PC-3 (cell line): ENCODE measurements at places on chromosomes 6 and 20.

GRCh38 chr6:135905604-135906300 is 54.3 kb downstream of the PDE7B start:
- DNase-seq: no peak

DNA sequence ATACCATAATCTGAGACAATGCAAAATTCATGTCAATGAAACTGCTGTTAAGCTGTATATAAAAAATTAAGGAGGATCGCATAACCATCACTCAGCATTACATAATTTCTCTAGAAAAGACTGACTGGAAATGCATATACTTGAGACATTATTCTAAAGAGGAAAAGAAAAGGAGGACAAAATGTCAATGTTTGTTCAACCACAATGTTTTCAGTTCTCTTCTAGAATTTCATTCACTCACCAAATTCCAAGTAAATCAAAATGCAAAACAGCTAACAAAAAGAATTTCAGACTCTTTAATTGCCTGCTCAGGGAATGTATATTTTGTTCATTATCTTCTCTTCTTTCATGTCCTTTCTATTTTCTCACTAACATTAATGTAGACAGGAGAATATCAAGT is 106.2 kb upstream of the CCDC28A start:
- no peak for DNase-seq

DNA sequence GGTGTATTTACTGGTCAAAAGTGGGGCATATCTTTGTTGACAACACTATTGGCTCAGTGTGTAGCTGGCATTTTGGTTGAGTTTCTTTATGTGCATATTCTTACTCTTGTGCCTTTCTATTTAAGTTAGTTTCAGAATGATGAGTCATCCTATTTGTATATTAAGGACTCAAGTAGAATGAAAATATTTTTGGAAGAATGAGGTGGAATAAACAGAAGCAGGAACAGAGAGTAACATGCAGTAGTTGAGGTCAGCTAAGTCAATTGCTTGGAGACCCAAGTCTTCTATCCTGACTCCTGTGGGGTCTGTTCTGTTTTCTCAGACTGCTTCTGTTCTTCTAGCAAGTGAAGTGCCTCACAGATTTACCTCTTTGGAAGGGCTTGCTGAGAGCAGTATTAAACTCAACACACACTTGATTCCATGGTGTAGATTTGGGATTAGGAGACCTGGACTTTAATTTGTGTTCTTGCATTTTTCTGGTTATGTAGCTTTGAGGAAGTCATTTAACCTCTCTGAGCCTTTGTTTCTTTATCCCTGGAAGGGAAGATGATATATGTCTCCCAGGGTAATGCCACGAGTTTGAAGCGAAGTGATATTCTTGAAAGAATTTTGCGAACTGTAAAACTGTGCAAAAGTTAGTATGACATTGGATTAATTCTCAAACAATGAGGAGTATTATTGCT is 324.3 kb downstream of the QKI start:
- DNase-seq: no peak

DNA sequence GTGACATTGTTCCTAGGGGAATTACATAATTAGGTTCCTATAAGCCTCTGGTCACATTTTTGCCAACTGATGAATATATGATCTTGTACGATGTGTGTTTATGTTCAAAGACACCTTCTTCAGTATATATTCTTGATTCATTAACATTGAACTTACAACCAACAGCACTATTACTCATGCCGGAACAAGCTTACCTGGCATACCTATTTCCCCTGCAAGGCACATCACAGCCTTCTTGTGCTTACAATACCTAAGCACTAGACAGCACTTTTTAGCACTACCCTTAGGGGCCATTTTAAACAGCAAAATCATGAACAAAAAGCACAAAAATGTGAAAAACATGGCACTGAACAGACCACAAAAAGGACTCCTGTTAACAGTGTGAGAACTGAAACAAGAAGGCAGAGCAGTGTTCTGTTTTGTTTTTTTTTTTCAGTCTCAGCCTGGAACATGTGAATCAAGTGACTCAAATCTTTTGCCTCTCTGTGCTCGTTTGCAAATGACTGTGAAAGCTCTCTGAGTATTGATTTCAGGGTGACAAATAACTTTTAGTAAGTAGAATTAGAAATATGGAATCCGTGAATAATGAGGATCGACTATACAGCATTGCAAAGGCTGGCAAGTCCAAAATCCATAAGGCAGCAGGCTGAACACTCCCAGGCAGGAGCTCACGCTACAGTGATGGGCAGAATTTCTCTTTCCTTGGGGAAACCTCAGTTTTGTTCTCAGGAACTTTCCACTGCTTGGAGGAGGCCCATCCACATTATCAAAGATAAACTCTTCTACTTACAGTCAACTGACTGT is 102.3 kb upstream of the TSHZ2 start:
- no peak for DNase-seq

GRCh38 chr6:79064635-79065034 is 13.4 kb downstream of the PHIP start:
- no peak for DNase-seq

DNA sequence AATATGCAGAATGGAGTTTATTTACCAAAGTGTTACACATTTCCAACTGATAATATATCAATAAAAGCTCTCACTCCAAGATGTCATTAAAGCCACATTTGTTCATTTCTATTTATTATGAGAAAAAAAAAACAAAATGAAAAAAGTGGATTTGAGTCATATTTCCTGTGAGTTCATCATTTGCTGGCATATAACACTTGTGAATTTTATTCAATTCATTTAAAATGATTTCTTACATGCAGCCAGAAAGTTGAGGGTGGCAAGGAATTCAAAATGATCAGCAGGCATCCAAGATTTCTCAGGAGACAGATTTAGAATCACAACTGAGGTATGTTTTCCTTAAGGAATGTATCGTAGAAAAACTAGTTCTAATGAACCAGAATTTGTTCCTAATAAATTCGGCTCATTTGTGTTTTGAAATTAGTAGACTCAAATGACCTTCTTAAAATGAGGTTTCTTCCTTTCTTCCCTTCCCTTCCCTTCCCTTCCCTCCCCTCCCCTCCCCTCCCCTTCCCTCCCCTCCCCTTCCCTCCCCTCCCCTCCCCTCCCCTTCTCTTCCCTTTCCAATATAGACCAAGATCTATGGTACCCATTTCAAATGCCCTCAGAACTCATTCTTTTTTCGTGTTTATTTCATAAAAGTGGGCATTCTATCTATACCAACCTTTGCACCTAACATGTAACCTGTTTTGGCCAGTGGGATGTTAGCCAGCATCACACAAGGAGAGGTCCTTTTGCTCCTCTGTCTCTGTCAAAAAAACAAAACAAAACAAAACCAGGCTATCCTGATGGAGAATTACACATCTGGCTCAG is 357.9 kb upstream of the TSHZ2 start:
- DNase-seq: no peak

DNA sequence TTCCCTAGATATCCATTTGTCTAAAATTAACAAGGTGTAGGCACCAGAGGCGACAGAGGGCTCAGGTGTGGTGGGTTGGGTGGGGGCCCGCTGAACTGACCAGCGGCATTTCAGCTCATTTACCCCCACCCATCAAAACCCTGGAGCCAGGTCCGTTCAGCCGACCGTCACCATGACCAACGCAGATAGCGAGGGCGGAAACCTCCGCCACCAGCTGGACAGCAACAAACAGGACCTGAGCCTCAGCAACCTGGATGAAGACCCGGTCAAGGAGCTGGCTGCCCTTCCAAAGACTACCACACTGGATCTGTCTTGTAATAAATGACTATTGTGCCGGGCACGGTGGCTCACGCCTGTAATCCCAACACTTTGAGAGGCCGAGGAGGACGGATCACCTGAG is 120.8 kb upstream of the LGSN start:
- DNase-seq: no peak

- DNase-seq: no peak
Observed at GRCh38 chr6:106080763-106081095, 5.4 kb upstream of the PRDM1 start.

DNA sequence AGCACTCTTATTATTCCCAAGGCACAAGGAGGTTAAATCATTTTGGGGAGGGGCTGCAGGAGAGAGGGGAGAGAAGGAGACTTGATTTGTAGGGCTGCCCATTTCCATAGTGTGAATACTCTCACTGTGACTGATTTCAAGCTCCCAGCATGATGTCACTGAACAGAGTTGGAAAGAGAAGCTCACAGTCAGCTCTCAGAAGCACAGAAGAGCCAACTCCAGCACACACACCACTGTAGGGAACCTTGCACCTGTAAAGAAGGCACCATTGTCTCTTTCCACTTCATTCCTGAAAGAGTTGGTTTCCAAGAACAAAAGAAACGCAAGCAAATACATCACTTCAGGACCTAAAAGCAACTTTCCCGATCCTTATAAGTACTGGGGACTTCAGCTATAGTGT is 12.7 kb upstream of the STK35 start:
- DNase-seq: no peak

GRCh38 chr6:129980821-129981220 is 37.6 kb upstream of the L3MBTL3 start:
- no peak for DNase-seq

GRCh38 chr6:165718491-165718891 is 55.5 kb upstream of the PDE10A start:
- no peak for DNase-seq

DNA sequence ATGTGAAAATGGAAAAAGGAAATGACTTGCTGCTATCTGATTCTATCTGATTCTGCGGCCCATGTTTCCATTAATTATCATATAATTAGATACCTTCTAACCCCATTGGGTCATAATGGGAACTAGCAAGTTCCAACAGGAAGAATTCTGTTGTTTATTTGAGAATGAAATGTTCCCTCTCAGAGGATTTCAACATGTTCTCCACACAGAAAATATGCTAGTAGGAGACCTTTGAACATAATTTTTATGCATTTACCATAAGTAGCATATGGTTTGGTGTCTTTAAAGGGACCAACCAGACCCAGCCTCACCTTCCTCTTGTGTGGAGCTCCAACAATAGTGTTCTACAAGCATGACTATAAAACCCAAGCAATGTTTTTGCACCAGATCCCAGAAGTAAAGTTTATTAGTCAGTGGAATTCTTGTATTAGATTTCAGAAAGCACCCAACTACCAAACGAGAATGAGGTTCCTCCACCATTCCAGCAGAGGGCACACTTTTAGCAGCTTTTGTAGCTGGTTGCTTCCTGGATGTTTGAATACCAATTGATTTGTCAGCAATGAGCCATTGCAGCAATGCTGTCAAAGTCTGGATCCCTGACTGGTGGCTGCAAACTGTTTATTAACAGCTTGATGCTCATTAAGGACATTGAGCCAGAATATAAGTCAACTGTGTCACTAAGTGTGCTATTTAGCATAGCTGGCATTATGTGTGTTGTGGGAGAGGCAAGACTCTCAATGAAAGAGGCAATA is 143.6 kb upstream of the GJE1 start:
- peak; percentile 77 for DNase-seq

GRCh38 chr6:90274451-90275030 is 22.1 kb downstream of the BACH2 start:
- no peak for DNase-seq

- DNase-seq: no peak
Observed at GRCh38 chr6:135784507-135784906, 67.0 kb upstream of the PDE7B start.
